ENCODE measurements at places on chromosomes 4 and X. TPM values are rescaled to one million over a fixed set of nuclear protein-coding genes. Genes with fewer than 3 reads are reported as not detected.
A peak's percentile ranks its signal among the peaks of the same experiment; 100 is the strongest.

The NUDT9 gene
- total RNA-seq = 32.2 TPM

The HTN3 gene
- total RNA-seq = not detected

The DAPP1 gene
- 1.3 TPM for total RNA-seq

DNA sequence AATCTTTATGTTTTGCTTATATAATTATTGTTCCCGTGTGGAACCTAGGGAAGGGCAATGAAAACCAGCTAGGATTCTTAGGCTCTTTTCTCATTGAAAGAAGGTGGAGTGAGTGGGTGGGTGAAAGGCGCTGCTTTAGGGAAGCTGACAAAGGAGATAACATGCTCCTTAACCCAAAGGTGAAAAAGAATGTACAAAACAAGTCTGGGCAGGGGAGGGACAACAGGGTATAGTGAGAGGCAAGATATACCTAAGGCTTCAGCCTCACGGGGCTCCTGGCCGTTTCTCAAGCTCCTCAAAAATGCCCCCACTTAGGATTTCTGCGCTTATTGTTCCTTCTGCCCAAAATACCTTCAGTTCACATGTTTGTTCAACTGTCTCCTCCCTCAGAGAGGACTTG lies 1.8 kb downstream of the SH2D1A start:
- no peaks in the 10 kb centered on the region for H3K4me1 ChIP-seq
- H3K36me3 ChIP-seq = no peaks in the 10 kb centered on the region
- no peak overlapping the region for H3K4me3 ChIP-seq
- no peak overlapping the region for H3K27ac ChIP-seq
- no peaks in the 10 kb centered on the region for H3K27me3 ChIP-seq

DNA sequence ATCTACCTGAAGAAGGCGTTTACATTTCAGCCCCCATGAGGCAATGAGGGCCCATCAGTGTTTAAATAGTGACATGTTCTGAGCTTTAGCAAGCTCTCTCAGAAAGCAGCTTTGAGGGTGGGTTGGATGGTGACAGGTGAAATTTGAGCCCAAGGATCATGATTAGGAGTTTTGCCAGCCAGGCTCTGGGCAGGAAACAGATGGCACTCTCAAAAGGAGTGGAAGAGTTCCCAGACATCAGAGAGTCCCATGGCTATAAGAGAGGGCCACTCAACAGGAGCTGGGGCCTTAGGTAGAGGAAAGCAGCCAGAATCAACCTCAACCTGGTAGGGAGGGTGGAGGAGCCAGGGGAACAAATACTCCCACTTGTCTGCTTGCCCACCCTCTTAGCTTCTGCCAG lies 499.8 kb downstream of the MID1IP1 start:
- H3K27ac ChIP-seq = no peak overlapping the region
- H3K4me1 ChIP-seq = no peaks in the 10 kb centered on the region
- no peaks in the 10 kb centered on the region for H3K36me3 ChIP-seq
- no peak for DNase-seq
- H3K4me3 ChIP-seq = no peak overlapping the region

- no peak overlapping the region for H3K27ac ChIP-seq
- H3K36me3 ChIP-seq = no peaks in the 10 kb centered on the region
- H3K27me3 ChIP-seq = no peaks in the 10 kb centered on the region
- no peak for DNase-seq
- H3K4me1 ChIP-seq = no peaks in the 10 kb centered on the region
These were observed 63.0 kb downstream of the INTS12 start for GRCh38 chr4:105645440-105645839.

GRCh38 chrX:107678957-107679740 lies 50.8 kb downstream of the PRPS1 start:
- H3K4me1 ChIP-seq = peaks cover 50% of the 10 kb centered on the region
- peak overlapping the region; percentile 25 for H3K27ac ChIP-seq

DNA sequence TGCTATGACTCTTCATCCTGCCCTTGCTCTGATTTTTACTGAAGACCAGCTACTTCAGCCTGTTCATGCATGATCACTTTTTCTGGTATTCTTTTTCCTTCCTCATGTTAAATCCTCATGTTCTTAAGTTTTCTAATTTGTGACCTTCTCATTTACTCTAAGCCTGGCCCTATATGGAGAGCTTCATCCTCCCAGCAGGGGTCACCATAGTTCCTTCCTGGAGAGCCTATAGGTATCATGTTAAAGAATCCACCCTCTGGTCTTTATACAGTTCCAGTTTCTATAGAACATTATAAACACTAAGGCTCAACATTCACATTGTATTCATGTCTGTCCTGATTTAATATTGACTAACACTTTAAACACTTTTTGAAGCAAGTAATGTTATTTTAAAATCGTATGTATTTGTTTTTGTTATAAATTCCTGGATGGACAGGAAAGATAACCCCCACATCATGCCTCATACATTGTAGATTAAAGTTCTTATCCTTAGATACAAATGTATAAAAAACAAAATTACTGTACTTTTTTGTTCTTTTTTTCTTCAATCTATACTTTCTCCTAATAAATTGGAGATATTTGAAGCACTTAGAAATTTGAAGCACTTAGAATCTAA lies 53.8 kb upstream of the OTUD4 start:
- no peaks in the 10 kb centered on the region for H3K36me3 ChIP-seq
- H3K4me1 ChIP-seq = no peaks in the 10 kb centered on the region
- no peaks in the 10 kb centered on the region for H3K27me3 ChIP-seq
- no peak overlapping the region for H3K27ac ChIP-seq
- no peak overlapping the region for H3K4me3 ChIP-seq
- DNase-seq = peak; percentile 62

GRCh38 chr4:86818841-86819240 lies 30.3 kb downstream of the SLC10A6 start:
- no peak overlapping the region for H3K27ac ChIP-seq
- no peak overlapping the region for H3K4me3 ChIP-seq
- no peaks in the 10 kb centered on the region for H3K36me3 ChIP-seq
- no peaks in the 10 kb centered on the region for H3K27me3 ChIP-seq
- H3K4me1 ChIP-seq = no peaks in the 10 kb centered on the region

DNA sequence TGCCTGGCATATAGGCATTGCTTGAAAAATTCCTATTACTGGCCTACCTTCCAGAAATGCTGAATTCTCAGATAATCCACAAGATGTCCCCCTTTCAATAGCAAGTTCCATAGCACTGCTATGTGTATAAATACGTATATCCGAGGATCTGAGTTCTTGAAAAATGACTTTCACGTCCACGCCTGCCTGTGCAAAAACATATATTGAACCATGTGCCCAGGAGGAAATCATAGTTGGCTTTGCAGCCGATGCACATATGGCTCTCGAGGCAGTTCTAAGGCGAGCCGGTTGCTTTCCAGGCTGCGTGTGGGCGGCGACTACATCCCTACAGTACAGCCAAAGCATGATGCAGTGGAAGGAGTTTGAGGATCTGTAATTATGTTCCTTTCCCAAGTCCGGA lies 55.4 kb upstream of the ESX1 start:
- no peaks in the 10 kb centered on the region for H3K36me3 ChIP-seq
- no peaks in the 10 kb centered on the region for H3K4me1 ChIP-seq
- no peak overlapping the region for H3K4me3 ChIP-seq
- H3K27me3 ChIP-seq = no peaks in the 10 kb centered on the region
- no peak for DNase-seq
- H3K27ac ChIP-seq = no peak overlapping the region

DNA sequence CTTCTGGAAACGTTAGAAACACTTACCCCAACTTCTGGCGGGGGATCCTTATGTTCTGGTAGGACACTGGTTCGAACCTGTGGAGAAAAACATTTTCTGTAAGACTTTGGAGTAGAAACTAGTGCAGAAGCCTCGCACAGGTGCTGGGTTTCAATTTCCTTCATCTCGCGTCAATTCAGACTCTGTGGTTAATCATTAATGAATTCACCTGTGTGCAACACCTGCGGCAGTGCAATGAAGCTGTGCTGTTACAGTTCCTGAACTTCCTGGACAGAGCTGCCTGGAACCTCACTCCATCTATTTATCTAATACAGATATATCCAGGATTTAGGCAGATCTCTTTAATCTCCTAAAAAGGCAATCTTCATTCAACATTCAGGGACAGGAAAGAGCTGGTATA lies 531.4 kb downstream of the INPP4B start:
- H3K36me3 ChIP-seq = no peaks in the 10 kb centered on the region
- H3K4me1 ChIP-seq = peaks cover 16% of the 10 kb centered on the region
- peak; percentile 75 for DNase-seq
- no peaks in the 10 kb centered on the region for H3K27me3 ChIP-seq
- no peak overlapping the region for H3K4me3 ChIP-seq

DNA sequence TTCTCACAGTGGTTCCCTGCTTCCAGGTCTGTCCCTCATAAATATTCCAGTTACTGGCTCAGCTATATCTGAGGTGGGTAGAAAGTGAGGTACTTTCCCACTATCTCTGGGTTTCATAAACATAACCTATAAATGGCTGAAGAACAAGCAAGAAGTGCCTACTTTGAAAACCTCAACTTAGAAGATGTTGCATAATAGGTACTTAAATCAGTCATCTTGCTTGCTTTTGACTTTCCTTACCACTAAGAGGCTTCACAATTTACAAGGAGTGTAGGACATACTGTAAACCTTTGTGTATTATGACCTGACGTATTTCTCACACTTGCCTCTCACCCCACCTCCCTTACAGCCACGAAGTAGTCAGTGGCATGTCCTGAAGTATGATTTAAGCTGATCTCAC lies 145.9 kb downstream of the PCDH19 start:
- no peak overlapping the region for H3K4me3 ChIP-seq
- H3K27me3 ChIP-seq = no peaks in the 10 kb centered on the region
- no peak overlapping the region for H3K27ac ChIP-seq
- no peak for DNase-seq

DNA sequence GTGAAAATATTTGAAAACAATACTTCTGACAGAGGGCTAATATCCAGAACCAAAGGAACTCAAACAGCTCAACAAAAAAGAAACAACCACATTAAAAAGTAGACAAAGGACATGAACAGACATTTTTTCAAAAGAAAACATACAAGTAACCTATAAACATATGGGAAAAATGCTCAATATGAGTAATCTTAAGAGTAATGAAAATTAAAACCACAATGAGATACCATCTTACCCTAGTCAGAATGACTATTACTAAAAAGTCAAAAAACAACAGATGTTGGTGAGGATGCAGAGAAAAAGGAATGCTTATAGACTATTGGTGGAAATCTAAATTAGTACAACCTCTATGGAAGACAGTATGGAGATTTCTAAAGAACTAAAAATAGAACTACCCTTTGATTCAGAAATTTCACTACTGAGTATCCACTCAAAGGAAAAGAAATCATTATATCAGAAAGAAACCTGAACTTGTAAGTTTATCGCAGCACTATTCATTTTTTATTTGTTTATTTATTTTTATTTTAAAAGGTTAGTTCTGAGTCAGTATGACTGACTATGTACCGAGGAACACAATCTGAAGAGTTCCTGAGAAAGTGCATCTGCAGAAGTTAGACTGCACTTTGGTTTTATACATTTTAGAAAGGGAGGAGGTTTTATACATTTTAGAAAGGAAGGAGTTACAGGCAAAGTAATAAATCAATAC lies 231.3 kb downstream of the INPP4B start:
- no peaks in the 10 kb centered on the region for H3K4me1 ChIP-seq
- no peaks in the 10 kb centered on the region for H3K36me3 ChIP-seq
- no peak overlapping the region for H3K27ac ChIP-seq
- no peak for DNase-seq
- no peak overlapping the region for H3K4me3 ChIP-seq

DNA sequence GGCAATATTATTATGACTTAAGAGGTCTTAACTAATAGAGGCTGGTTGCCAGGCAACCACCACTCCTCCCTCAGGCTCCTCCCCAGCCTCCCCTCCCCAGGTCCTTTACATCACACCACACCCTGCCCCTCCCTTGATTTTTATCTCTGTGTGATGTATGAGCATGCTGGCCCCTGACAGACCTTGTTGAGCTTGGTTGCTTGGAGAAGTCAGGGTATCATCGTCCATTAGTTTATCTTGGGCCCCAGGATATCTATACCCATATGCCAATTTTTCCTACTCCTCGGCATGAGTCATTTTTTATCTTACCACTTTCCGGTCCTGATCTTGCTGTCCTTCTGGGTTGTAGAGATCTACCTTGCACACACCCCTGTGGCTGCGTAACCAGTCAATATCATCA lies 2.5 kb downstream of the AKAP4 start:
- H3K36me3 ChIP-seq = no peaks in the 10 kb centered on the region
- H3K4me1 ChIP-seq = no peaks in the 10 kb centered on the region
- no peak overlapping the region for H3K4me3 ChIP-seq
- no peaks in the 10 kb centered on the region for H3K27me3 ChIP-seq

GRCh38 chr4:34720571-34720970 lies 1523.7 kb downstream of the ARAP2 start:
- no peaks in the 10 kb centered on the region for H3K27me3 ChIP-seq
- no peak for DNase-seq
- H3K27ac ChIP-seq = no peak overlapping the region

DNA sequence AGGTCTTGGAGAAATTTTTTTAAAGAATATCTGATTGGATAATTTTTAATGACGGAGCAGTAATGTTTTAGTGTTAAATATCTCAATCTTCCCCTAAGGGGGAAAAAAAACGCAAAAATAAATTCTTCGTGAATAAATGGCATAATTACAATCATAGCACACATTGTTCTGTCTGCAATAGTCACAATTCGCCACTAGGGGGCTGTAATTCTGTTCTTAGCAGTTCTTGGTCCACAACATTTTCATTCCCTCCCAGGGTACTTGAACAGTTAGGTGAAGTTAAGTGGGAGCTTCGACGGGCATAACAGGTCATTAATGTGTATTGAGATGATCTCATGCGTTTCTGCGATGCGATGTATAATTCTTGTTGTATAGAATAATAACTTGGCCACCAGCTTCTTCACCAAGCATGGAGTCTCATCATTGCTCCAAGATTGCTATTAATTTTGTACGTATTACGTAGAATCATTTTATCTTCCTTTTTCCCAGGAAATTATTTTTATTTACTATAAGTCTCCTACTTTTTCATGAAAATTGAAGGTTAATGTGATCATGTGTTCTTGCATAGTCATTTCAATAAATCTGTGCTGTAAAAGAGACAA lies 27.2 kb downstream of the HTR2C start:
- H3K4me3 ChIP-seq = no peak overlapping the region
- H3K27me3 ChIP-seq = no peaks in the 10 kb centered on the region
- H3K27ac ChIP-seq = no peak overlapping the region
- no peaks in the 10 kb centered on the region for H3K4me1 ChIP-seq
- no peaks in the 10 kb centered on the region for H3K36me3 ChIP-seq

DNA sequence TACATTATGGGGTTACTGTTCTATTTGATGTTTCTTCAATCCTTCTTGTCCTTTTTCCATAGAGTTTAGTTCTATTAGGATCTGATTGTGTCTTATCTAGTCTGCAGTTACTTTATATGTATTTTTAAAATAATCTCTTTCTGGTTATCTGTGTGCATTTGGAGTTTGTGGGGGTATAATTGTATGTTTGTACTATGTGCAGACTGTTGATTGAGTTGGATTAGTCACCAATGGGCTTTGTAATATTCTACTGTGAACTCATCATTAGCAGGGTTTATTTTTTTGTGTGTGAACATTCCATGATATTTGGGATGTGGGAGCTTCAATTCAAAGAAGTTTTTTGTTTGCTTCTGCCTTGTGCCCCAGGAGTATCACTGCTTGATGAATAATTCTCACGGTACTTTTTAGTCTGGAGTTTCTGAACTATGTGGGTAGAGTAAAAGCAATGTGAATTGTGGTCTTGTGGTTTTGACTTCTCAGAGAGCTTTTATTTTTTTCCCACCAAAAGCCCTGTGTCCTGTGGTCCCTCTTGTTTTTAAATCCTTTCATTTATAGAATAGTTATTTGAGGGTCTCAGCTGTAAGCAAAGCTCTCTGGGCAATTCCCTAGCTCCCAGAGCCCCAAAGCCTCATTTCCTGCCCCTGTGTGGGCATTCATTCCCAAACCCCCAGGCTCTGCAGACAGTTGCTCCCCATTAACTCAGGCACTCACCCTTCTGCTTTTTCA lies 127.8 kb downstream of the PHKA2 start:
- H3K4me1 ChIP-seq = no peaks in the 10 kb centered on the region
- H3K4me3 ChIP-seq = no peak overlapping the region
- no peak for DNase-seq
- no peaks in the 10 kb centered on the region for H3K36me3 ChIP-seq
- no peak overlapping the region for H3K27ac ChIP-seq

Data from body of pancreas (tissue), 4 donors.